ENCODE measurements at places on chromosomes 5 and 9.

GRCh38 chr5:10695055-10695649 is 65.9 kb downstream of the DAP start:
- DNase-seq: peak; percentile 72

- peak; percentile 99 for DNase-seq
Measured at GRCh38 chr9:129139993-129140396, 28.8 kb downstream of the PTPA start.

DNA sequence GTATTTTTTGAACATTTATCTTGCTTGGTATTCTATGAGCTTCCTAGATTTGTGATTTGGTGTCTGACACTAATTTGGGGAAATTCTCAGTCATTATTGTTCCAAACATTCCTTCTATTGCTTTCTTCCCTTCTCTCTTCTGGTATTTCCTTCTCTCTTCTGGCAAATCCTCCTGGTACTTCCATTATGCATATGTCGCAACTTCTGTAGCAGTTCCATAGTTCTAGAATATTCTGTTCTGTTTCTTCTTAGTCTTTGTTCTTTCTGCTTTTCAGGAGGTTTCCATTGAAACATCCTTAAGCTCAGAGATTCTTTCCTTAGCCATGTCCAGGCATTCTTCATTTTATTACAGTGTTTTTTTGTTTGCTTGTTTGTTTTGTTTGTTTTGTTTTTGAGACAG is 155.2 kb upstream of the PIK3R1 start:
- DNase-seq: no peak

DNA sequence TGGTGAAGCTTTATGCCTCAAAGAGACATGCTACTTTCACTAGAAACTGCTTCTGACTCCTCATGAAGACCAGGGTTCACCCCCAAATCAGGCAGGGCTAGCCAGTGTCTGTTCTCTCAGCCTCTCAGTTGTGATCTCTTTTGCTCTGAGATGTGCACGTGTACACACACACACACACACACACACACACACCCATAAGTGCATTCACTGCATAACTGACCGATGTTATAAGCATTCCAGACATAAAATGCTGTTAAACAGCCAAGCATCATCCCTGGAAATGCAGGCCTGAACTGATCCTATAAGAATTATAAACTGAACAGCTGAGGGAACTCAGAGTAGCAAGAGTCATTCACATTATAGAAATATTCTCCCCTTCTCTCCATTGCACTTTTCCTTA is 85.0 kb downstream of the FSTL4 start:
- DNase-seq: no peak

DNA sequence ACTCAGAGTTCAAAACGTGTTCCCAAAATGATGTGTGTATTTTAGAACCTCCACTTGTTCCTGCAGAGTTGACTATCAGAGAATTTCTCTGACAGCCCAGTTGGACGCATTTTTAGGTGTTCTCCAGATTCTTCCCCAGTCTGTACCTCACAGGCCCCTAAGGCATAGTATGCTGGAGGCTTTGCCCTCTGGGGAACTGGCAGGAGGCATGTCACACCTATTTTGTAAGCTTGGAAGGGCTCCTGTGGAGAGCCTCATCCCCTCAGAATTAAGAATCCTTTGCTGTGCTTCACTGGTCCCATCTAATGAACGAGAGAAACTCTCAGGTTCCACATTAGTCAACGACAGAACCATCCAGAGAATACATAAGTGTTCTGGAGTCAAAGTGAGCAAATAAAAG is 144.1 kb upstream of the SLC30A5 start:
- no peak for DNase-seq

GRCh38 chr9:124452326-124452725 is 2.1 kb downstream of the ADGRD2 start:
- no peak for DNase-seq

- DNase-seq: no peak
Measured at GRCh38 chr9:99249619-99250018, 27.5 kb downstream of the SEC61B start.

GRCh38 chr9:81225596-81225995 is 463.8 kb downstream of the TLE1 start:
- DNase-seq: no peak

DNA sequence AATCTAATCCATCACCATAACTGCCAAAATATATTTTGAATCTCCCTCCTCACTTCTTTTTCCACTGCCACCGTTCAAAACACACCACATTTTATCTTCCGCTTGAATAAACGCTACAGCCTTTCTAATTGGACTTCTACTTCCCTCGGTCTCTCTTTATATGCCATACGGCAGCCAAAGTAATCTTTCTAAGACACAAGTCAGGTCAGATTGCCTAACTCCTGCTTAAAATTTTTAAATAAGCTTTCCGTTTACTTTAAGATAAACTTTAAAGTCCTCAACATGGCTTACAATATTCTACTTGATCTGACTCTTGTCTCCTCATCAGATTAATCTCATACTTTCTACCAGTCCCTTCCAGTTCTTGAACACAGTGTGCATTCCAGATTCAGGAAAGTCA is 9.7 kb downstream of the AFF4 start:
- DNase-seq: peak; percentile 23

GRCh38 chr9:134781591-134782302 is 98.9 kb upstream of the FCN2 start:
- DNase-seq: no peak

GRCh38 chr9:137123468-137123837 is 8.9 kb upstream of the DPP7 start:
- no peak for DNase-seq

DNA sequence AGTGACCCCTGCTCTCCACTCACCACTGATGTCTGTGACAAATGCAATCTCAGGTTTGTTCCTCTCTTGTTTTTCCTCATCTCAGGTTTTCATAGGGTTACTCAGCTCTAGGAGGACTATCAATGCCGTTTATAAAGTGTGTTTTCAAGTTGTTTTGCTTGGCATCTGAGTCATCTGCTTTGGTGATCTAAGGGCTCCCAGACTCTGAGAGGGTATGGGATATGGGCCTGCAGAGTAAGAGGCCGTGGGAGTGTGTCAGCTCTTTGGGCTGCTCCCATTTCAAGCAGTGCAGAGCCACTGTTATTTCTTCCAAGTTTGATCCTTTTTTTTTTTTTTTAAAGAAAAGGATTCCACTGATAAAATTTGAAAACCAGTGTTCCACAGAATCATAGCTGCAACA is 46.3 kb downstream of the NNT start:
- peak; percentile 80 for DNase-seq

- DNase-seq: no peak
Measured at GRCh38 chr9:20649381-20649780, 27.1 kb upstream of the MLLT3 start.

- no peak for DNase-seq
Measured at GRCh38 chr5:79471556-79471955, 42.4 kb downstream of the HOMER1 start.

DNA sequence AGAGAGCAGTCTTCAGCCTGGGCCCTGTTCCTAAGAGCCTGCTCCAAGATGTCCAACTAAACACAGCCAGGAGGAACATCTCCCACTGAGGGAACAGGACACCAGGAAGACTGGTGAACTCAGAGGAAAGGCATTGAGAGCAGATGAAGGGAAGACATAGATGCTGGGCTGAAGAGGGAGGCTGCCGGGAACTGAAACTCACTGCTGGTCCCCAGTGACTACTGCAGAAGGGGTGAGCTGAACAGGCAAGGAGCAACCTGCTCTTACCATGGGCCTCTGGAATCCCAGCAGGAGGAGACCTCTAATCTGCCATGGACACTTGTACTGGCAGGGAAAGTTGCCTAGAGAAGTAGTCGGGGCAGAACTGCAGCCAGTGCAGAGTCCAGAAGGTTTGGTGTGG is 95.7 kb downstream of the TRPM3 start:
- no peak for DNase-seq

- no peak for DNase-seq
Measured at GRCh38 chr5:173542964-173543363, 73.5 kb downstream of the BOD1 start.

DNA sequence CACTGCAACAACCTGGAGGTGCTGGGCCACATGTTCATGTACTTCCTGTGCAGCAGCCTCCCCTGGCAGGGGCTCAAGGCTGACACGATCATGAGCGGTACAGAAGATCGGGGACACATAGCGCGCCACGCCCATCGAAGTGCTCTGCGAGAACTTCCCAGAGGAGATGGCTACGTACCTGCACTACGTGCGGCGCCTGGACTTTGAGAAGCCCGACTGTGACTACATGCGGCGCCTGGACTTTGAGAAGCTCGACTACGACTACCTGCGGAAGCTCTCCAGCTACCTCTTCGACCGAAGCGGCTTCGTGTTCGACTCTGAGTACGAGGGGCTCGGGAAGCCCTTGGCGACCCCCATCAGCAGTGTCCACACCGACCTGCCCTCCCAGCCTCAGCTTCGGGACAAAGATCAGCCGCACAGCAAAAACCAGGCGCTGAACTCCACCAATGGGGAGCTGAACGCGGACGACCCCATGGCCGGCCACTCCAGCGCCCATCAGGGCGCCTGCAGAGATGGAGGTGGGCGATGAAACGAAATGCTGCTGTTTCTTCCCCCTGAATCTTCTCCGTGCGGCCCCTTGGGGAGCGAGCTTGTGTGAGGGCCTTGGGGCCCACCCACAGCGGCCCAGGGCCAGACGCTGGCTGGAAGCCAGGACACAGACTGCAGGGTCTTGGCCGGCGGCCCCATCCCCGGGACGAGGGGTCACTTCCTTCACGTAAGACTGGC is 56.5 kb downstream of the JAK2 start:
- no peak for DNase-seq

Measured in amniotic epithelial cell (primary cell).